Epithelial cell of alveolus of lung (primary cell): ENCODE measurements at places on chromosomes 7 and 10. TPM values are rescaled to one million over a fixed set of nuclear protein-coding genes. Genes with fewer than 3 reads are reported as not detected.

The ANKRD7 gene
- 0.08 and 0.91 TPM in 2 replicates for total RNA-seq

The ACHE gene
- total RNA-seq, result 1.7 and 3.7 TPM in 2 replicates

The RTKN2 gene
- total RNA-seq, result 1.7 and 2.7 TPM in 2 replicates

The TMEM130 gene
- 0.16 and 1.9 TPM in 2 replicates for total RNA-seq

The CYP3A5 gene
- 0.24 and 0.39 TPM in 2 replicates for total RNA-seq

The SDHAF3 gene
- 7.8 and 10.9 TPM in 2 replicates for total RNA-seq

The NPTX2 gene
- 0.96 and 1.3 TPM in 2 replicates for total RNA-seq

The SLC35B4 gene
- total RNA-seq, result 11.5 and 29.2 TPM in 2 replicates

The TMEM213 gene
- total RNA-seq, result not detected in 2 replicates

The WNT2 gene
- 0.13 and 42.6 TPM in 2 replicates for total RNA-seq

The MYH16 gene
- 0.26 TPM in 1 of 2 replicates, not detected in the other for total RNA-seq

The ATOH7 gene
- total RNA-seq, result 0.13 and 0.48 TPM in 2 replicates

The ADRB1 gene
- 0.13 TPM in 1 of 2 replicates, not detected in the other for total RNA-seq

The EGFR gene
- 50.1 and 61.4 TPM in 2 replicates for total RNA-seq

The SLC37A3 gene
- 24.7 and 26.5 TPM in 2 replicates for total RNA-seq

The TAS2R3 gene
- total RNA-seq, result 1.1 TPM in 1 of 2 replicates, not detected in the other

The BICC1 gene
- total RNA-seq, result 19.1 and 37.6 TPM in 2 replicates

The CLCN1 gene
- total RNA-seq, result 0.13 TPM in 1 of 2 replicates, not detected in the other
